WERI-Rb-1 (cell line): ENCODE measurements at places on chromosomes 1 and 21.

DNA sequence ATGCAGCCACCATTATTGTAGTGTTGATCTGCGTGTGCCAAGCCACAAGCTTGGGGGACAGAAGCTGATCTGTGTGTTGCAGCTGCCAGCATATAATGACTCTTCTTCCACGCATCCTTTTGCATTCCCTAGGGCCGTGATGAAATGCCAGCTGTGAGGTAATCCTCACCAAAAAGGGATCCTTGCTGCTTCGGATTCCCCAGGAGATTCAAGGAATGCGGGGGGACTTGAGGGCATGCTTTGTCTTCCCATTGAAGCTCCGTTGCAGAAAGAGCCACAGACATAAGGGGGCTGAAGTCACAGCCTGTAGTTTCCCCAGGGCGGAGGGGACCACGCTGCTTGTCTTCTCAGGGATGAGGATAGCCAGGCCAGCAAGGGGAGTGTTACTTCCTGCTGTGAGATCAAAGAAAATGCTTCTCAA is 281.6 kb upstream of the FMN2 start:
- DNase-seq, result no peak

- peak; percentile 47 for DNase-seq
Observed at GRCh38 chr1:231091831-231092301, 51.8 kb upstream of the FAM89A start.

GRCh38 chr1:84264961-84265360 is 36.5 kb upstream of the SAMD13 start:
- DNase-seq, result no peak

DNA sequence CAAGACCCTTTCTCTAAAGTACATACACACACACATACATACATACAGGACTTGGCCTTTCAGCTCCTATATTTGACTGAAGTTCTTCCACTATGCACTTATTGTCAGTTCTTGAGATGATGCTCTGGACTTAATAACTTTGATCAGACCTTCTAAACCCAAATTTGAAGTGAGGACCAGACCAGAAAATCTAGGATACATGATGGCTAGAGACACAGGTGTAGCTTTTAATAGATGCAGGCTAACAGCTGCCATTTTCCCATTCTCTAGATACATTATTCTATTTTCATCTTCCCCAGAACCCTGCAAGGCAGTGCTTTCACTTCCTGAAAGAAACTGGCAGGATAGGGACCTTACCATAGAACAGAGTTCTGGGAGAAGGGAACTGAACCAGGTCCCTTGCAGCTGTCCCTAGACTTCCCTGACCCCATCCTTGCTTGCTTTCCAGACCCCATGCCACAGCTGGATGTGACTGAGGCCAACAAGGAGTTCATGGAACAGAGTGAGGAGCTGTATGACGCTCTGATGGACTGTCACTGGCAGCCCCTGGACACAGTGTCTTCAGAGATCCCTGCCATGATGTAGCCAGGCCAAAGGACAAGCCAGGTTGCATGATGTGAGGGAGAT is 14.9 kb upstream of the RAB42 start:
- no peak for DNase-seq

DNA sequence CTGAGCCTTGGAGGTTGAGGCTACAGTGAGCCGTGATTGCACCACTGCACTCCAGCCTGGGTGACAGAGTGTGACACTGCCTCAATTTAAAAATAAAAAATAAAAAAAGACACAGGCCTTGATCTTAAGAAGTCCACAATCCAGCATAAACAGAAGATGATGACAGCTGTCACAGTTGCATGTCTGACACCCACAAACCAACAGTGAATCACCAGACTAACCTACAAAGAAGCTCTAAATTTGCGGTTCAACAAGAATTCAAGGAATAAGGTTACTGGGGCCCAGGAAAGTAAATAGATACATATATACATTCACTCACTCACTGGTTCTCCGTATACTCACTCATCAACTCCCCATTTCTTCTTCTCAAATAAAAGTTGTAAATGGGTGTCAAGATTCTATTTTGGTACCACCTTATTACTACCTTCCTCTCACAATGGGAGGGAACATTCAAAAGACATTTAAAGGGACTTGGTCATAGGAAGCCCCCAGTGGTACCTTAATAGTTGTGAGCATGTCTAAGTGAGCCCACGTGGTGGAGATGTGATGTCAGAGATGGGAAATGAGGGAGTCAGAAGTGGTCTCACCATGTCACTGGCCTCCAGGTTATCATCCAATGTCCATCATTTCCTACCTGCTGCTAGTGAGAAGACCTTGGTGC is 66.9 kb upstream of the PRDX6 start:
- no peak for DNase-seq

DNA sequence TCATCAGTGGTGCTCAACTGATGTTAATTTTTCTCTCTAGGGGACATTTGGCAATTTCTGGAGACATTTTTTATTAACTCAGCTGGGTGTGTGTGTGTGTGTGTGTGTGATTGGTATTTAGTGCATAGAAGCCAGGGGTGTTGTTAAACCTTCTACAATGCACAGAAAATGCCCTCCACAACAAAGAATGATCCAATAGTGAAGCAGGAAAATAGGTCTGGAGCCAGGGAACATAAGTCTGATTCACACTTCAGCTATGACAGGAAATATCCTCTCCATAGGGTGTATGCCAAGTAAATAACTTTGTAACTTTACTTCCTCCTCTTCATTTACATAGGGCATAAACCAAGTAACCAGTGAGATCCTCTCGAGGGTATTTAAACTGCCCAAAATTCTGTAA is 25.1 kb upstream of the TMEM61 start:
- no peak for DNase-seq

DNA sequence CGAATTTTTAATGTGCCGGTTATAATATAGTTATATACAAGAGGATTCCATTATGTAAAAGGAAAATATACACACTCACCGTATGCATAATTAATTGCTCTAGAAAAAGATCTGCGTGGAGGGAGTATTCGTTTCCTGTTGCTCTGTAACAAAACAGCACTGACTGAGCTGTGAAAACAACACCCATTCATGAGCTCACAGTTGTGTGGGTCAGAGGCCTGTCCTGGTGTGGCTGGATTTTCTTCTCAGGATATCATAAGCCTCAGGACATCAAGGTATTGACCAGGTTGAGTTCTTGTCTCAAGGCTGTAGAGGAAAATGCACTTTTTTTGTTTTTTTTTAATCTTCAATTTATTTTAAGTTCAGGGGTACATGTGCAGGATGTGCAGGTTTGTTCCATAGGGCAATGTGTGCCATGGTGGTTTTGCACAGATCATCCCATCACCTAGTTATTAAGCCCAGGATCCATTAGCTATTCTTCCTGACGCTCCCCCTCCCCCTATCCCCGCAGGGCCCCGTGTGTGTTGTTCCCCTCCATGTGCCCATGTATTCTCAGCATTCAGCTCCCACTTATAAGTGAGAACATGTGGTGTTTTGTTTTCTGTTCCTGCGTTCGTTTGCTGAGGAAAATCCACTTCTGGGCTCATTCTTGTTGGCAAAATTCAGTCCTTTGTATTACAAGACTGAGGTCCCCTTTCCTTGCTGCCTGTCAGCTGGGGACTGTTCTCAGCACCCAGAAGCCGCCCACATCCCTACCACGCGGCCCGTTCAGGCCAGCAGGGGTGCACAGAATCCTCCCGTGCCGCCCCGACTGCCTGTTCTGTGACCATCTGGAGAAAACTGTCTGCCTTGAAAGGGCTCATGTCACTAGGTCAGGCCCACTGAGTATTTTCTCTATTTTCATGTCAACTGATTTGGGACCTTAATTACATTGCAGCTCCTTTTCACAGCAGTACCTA is 87.4 kb upstream of the ERRFI1 start:
- DNase-seq, result peak; percentile 71

- peak; percentile 95 for DNase-seq
Observed at GRCh38 chr1:161209790-161210409, 5.2 kb upstream of the FCER1G start.

- DNase-seq, result no peak
Observed at GRCh38 chr1:162772571-162773154, 17.8 kb upstream of the HSD17B7 start.

- DNase-seq, result no peak
Observed at GRCh38 chr1:87821335-87821697, 492.6 kb downstream of the LMO4 start.

GRCh38 chr1:55134152-55134808 is 80.9 kb downstream of the USP24 start:
- no peak for DNase-seq

DNA sequence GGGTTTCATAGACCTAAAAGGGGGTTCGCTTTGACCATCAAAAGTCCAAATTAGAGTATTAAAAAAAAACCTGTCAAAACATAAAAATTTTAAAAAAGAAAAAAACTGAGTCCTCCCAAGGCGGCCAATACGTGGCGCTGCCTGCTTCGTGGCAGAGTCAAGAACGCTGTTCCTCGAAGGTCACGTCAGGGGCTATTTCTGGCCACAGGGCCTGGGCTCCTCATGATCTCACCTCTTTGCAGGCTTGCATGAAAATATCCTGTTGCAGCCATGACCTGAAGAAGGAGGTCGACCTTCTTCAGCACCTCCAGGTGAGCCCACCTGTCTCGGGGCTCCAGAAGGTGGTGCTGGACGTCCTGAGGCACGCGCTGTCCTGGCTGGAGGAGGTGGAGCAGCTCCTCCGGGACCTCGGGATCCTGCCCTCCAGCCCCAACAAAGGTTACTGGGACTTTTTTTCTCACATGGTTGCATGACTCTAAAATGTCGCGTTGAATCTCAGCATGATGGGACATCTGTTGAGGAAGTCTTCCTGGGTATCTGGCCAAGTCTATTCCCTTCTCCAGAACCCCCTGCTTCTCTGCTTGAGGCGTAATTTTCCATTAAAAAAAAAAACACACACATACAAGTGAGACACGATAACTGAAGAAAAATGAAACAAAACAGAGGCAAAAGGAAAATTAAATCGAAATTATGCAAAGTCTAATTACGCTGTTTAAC is 80.4 kb upstream of the EFHD2 start:
- DNase-seq, result no peak

DNA sequence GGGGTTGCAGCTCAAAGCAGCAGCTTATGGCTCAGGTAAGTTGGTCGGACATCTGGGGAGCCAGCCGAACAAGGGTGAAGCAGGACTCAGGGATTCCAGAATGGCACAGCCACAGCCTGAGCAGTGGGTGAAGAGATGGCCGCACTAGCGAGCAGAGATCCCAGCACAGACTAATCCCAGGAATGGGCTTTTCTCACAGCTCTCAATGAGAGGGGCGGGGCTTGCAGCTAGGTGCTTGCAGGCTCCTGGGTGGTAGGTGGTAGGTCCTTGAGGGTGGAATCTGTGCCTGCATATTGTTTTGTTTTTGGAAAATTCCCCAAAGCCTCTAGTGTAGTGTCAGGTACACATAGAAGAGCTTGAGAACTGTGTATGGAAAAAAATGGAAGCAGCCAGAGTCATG is 9.0 kb downstream of the KIAA0040 start:
- peak; percentile 54 for DNase-seq

DNA sequence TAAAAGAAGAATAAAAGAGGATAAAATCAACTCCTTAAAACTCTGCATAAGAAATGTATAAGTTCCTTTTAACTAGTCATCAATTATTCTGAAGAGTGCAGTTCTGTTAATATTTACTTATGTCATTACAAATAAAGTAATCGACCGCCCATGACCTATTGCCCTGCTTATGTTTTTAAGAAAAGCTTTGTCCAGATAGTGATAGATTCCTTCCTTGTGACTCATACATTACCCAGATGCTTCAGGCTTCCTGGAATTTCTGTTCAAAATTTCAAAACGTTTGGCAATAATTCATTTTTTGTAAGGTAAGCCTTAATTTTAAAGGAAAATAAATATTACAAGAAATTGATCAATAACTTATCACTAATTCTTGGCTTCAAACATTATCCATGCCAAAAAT is 918.2 kb upstream of the ADGRL2 start:
- no peak for DNase-seq

DNA sequence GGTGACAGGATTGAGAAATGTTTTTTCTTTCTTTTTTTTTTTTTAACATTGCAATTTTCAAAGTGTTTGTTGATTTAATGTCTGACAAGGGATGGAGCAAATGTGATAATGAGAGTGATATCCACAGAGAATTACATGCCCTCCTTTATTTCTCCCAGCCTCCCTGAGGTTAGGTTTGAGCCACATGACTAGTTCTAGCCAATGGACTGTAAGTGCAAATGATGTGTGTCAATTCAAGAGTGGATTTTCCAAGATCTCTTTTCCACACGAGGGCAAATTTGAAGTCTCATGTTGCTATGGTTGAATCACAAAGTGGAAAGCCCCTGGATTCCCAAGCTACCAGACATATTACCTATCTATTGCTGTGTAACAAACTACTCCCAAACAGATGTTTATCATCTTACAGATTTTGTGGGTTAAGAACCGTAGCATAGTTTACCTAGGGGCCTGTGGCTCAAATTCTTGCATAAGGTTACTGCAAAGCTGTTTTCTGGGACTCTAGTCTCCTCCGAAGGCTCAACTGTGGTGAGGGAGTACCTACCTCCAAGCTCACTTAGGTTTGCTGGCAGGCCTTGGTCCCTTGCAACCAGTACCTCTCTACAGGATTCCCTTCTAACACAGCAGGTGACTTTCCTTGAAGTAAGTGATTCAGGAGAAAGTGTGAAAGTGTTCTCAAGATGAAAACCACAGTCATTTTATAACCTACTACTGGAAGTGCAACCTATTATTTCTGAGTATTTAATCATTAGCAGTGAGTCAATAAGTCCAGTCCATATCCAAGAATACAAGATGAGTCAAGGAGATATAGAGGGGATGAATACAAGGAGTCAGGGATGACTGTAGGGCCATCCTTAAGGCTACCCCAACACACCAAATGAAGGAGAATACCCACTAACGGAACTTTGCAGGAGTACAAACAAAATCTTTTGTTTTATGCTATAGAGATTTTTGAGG is 533.6 kb downstream of the PTPRC start:
- no peak for DNase-seq

DNA sequence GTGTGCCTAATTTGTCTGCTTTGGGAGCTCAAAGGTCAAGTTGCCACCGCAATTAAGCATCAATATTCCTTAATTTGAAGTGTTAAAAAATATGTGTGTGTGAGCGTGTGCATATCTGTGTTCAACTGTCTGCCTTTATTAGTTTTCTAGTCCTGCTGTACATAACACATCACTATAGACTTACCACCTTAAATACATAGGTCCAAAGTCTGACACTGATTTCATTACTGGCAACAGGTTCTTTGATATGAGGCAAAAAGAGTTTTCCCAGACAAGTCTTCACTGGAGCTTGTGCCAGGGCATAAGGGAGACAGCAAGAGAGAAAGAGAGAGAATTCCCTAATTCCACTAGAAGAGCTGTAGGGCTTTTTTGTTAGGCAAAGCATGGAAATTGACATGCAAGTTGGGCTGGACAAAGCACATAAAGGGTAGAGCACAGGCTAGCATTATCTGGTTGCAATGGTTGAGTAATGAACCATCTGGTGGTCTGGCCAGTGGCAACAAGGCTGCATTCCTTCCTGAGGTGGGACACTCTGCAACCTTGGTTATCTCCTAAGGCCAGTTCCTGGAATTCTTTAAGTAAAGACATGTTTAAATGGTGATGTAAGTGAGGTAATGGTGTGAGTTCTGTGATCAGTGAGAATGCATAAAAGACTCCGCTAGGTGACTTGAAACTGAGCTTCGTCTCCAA is 457.2 kb upstream of the ADAMTS5 start:
- DNase-seq, result no peak
